NCI-H2171 treated with DMSO at 0.1 percent for 48 hours (cell line): ENCODE measurements at places on chromosomes 6 and 20.

- DNase-seq, result no peak
Measured at GRCh38 chr6:119683671-119684070, 334.1 kb upstream of the MAN1A1 start.

DNA sequence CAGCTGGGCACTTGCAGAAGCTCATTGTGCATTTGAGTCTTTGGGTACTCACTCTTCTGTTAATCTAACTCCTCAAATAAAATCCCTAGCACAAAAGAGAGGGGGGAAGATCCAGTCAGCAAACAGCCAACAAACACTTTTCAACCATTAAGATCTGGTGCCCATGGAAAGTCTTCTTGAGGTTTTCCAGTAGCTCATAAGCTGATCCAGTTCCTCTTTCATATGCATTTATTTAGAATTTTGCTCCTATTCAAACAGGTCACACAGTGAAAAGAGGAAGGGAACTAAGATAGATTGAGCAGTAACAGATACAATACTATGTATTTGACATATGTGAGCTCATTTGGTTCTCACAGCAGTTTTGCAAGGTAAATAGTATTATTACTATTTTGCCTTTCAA lies 38.6 kb downstream of the HLA-DPB1 start:
- DNase-seq, result no peak

GRCh38 chr6:117771403-117771802 lies 96.1 kb downstream of the NUS1 start:
- DNase-seq, result no peak

GRCh38 chr20:12847872-12848271 lies 160.9 kb upstream of the SPTLC3 start:
- DNase-seq, result no peak

DNA sequence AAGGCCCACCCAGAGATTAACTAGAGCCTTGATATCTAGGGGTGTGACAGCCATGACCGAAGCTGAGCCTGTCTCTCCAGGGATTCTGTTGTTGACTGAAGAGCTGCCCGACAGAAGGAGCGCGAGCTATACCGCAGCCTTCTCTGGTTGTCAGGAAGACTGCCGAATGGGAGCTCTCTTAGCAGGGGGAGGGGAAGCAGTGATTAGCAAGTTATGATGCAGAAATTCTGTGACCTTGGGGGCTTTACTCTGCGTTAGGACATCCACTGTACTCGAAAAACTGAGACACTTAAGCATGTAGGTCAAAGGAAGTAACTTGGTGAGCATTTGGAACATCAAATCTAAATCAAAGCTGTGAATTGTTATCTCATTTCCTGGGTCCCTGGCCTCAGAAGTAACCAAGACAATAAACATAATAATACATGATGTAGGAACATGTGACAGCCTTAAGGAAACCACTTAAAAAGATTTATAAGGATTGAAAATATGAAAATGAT lies 84.7 kb downstream of the MAP3K4 start:
- DNase-seq, result peak; percentile 30

DNA sequence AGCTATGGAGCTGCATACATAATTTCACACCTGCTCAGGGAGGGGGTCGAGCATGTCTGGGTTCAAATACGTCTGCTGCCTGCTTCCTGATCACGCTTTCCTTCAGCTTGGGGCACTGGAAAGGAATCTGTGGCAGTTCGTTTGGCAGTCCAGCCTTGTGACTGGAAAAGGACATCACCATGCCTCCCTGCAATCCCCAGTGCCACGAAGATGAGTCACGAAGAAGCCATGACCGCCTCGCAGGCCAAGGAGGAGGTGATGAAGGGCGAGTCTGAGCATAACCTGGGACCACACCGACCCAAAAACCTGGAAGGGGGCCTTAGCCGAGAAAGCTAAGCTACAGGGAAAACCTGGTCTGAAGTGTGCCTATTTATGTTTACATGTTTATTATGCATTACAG lies 13.1 kb downstream of the JAG1 start:
- no peak for DNase-seq
